ENCODE measurements at places on chromosomes 7 and 10. TPM values are rescaled to one million over a fixed set of nuclear protein-coding genes. Genes with fewer than 3 reads are reported as not detected.

- no peak for DNase-seq
Measured at GRCh38 chr10:110016039-110016438, 8.3 kb downstream of the ADD3 start.

DNA sequence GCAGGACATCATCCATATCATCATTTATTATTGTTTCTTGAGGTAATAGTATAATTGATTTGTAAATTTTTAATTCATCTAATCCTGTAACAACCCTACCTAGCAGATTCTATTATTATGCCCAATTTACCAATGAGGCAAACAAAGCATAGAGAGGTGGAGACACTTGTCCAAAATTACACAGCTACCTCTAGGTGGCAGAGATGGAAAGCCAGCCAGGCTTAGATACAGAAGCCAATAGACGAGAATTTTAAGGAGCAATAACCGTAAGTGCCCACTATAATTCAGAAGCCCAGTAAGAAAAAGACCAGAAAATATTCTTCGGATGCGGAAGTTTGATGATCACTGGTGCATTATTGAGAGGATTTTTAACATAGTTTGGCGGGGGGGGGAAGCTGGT, 54.0 kb downstream of the ANK3 start:
- DNase-seq = no peak

GRCh38 chr10:87740254-87740655, 77.8 kb downstream of the ATAD1 start:
- DNase-seq = no peak

GRCh38 chr7:97580205-97580604, 151.7 kb upstream of the TAC1 start:
- DNase-seq = no peak

The KCP gene
- 29.2 TPM for polyA plus RNA-seq

The SLC26A3 gene
- polyA plus RNA-seq = 0.17 TPM

The VWDE gene
- polyA plus RNA-seq = 2.6 TPM

Measured in left renal cortex interstitium (tissue), 4 donors.